ENCODE measurements at places on chromosomes 5 and 9.

- no peak for DNase-seq
Measured at GRCh38 chr9:99831857-99832557, 10.3 kb downstream of the NR4A3 start.

DNA sequence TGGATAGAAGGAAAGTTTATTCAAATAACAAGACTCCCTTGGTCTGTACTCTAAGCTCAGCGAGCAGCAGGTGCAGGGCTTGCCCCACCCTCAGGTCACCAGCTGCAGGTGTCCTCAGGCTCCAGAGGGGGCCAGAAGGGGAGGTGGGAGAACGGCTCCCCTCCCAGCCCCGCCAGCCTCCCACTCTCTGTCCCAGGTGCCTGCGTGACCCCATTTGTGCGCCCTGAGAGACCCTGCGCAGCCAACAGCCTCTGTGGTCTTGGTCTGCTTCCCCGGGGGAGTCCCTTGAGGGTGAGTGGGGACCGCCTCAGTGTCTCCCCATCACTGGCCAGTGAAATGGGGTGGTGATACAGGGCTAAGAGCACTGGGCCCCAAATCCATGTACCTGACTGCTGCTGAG lies 62.3 kb upstream of the STXBP1 start:
- no peak for DNase-seq

- no peak for DNase-seq
Measured at GRCh38 chr5:135883441-135883840, 12.2 kb downstream of the IL9 start.

GRCh38 chr5:66145737-66146136 lies 1.6 kb downstream of the SREK1 start:
- no peak for DNase-seq

DNA sequence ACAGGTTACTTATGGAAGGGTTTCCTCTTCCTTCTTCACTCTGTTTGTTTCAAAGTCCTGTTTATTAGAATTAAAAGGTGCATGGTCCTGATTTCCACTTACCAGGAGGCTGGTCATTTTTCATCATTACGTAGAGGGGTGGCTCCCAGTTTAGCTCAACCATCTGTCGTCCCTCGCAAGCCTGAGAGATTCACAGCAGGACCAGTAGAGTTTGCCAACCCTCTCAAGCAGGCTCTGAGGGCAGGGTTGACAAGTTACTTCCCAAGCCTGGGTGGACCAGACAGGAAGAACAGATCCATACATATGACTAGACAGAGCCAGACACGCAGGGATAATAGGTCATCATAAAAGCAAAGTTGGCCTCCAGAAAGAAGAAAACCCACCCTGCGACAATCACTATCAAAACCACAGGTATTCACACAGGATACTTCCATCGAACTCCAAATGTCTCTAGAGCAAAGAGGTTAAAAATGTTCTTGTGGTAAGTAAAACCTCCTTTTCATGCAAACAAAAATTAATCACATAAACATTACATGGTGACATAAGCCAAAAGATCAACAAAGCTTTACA lies 151.9 kb downstream of the ELAVL2 start:
- DNase-seq = no peak

GRCh38 chr5:160363211-160363610 lies 7.2 kb downstream of the C1QTNF2 start:
- no peak for DNase-seq

GRCh38 chr5:154046486-154046885 lies 7.7 kb downstream of the MFAP3 start:
- no peak for DNase-seq
